ENCODE measurements at places on chromosomes 5 and 9.

DNA sequence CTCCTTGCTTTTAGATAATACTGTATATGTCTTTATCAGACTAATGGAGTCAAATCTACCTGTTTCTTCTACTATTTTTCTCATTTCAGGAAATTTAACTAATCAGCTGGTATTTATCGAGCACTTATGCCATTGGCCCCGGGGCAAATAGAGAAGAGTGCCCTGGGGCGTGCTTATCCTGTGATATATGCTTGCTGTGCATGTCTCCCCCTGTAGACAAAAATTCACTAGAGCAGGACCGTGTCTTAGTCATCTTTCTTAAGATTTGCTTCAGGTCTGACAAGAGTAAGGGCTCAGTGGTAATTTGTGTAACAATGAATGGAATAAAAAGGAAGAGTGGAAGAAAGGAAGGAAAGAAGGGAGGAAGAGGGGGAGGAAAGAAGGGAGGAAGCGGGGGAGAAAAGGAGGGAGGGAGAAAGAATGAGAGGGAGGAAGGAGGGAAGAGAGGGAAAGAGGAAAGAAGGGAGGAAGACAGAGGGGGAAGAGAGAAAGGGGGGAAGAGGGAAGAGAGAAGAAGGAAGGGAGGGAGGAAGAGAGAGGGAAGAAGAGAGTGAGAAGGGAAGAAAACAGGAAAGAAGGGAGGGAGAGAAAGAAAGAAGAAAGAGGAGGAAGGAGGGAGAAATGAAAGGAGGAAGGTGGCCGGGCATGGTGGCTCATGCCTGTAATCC lies 295.7 kb upstream of the PANK3 start:
- H3K27ac ChIP-seq = no peak overlapping the region
- peaks cover 3% of the 10 kb centered on the region for H3K27me3 ChIP-seq
- H3K4me1 ChIP-seq = peaks cover 4% of the 10 kb centered on the region

DNA sequence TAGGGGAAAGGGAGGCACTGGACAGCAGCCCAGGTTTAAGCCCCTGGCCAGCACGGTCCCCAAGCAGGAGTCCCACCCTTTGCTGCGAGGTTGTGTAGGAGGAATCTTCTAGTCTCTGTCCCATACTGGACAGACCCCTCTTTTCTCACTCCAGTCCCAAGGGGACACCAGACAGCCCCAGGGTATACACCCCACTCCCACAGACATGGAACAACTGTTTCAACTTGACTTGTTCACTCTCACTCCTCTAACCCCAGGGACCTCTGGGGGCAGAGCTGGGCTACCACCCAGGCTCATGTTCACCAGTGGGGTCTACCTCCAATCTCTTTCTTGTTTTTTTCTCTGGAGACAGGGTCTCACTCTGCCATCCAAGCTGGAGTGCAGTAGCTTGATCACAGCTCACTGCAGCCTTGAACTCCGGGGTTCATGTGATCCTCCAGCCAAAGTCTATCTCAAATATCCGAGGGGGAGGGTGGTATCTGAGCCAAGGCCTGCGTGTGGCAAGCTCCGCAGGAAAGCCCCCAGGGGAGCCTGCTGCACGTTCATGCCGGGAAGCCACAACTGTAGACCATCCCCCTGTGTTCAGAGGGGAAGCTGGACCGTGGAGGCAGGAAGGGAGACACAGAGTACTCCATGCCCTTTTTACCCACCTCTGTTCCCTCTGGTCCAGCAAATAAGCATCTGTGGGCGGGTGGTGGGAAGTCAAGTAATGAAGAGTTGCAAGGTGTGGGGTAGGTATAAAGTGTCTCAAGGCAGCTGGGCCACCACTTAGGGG lies 1.8 kb downstream of the PTGES2 start:
- peak overlapping the region; percentile 78 for H3K4me3 ChIP-seq
- peaks cover 24% of the 10 kb centered on the region for H3K4me1 ChIP-seq
- DNase-seq = no peak
- H3K27me3 ChIP-seq = no peaks in the 10 kb centered on the region
- H3K36me3 ChIP-seq = peaks cover 27% of the 10 kb centered on the region

- no peak overlapping the region for H3K27ac ChIP-seq
- H3K4me3 ChIP-seq = no peak overlapping the region
- DNase-seq = no peak
These were observed 18.5 kb downstream of the STC2 start for GRCh38 chr5:173309731-173310130.

DNA sequence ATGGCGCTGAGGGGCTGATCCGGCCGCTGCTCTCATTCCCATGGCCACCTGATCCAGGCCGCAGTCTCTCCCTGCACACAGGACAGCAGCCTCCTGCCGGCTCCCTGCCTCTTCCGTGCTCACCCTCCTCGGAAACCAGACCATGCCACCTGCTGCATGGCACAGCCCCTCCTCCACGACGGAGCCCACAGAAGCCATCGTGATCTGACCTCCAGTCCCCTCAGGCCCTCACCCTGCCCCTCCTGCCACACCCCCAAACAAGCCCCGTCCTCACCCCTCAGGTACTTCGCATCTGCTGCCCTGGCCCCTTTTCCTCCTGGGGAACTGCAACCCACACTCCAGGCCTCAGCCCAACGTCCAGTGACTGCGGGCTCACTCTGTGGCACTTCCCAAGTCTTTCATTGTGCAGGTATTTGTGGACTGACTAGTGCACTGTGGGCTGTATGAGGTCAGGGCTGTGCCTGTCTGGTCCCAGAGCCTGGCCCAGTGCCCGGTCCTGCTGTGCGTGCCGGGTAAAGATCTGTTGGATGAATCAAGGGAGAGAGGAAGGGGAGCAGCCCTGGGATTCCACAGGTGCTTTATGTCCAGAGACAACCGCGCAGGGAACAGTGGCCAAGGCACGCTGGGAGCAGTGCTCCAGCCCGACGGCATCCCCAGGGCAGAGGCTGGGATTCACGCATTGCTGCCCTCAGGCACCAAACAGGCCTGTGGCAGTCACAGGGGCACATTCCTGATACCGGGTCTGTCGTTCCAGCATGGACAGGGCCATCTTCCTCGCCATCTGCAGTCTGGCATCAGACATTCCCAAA lies 86.1 kb downstream of the ADAMTS2 start:
- H3K27ac ChIP-seq = no peak overlapping the region
- no peaks in the 10 kb centered on the region for H3K27me3 ChIP-seq
- no peak for DNase-seq
- H3K4me1 ChIP-seq = no peaks in the 10 kb centered on the region

DNA sequence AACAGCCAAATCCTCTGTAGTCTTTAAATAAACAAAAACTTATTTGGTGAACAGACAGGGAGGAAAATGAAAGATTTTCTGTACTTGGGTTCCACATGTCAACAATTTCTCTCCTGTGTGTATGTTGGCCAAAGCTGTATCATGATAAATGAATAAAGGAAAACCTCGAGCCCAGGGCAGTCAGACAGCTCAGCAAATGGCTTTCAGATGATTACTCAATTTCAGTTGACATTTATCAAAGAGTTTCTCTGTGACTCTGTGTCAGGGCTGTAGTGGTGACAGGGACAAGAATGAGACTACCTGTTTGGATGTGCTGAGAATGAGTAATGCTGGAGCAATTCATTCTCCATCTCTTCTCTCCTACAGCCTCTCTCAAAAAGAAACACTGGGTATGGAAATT lies 45.7 kb upstream of the PTGS1 start:
- DNase-seq = no peak
- H3K36me3 ChIP-seq = peaks cover 39% of the 10 kb centered on the region
- peaks cover 6% of the 10 kb centered on the region for H3K4me1 ChIP-seq
- H3K4me3 ChIP-seq = no peak overlapping the region
- peak overlapping the region; percentile 11 for H3K27ac ChIP-seq

GRCh38 chr5:169637549-169638121 lies 560 bp downstream of the DOCK2 start:
- H3K27ac ChIP-seq = peak overlapping the region; percentile 89
- peaks cover 2% of the 10 kb centered on the region for H3K27me3 ChIP-seq
- H3K36me3 ChIP-seq = peaks cover 50% of the 10 kb centered on the region
- peak; percentile 69 for DNase-seq

GRCh38 chr9:137029058-137029936 lies 1.3 kb upstream of the ABCA2 start:
- peak overlapping the region; percentile 73 for H3K4me3 ChIP-seq
- peak; percentile 61 for DNase-seq
- H3K36me3 ChIP-seq = no peaks in the 10 kb centered on the region
- H3K27ac ChIP-seq = peak overlapping the region; percentile 47
- H3K4me1 ChIP-seq = peaks cover 28% of the 10 kb centered on the region

GRCh38 chr9:89838621-89839020 lies 233.8 kb downstream of the GADD45G start:
- no peak overlapping the region for H3K27ac ChIP-seq
- peaks cover 32% of the 10 kb centered on the region for H3K27me3 ChIP-seq
- H3K4me1 ChIP-seq = peaks cover 3% of the 10 kb centered on the region
- DNase-seq = no peak
- no peaks in the 10 kb centered on the region for H3K36me3 ChIP-seq

DNA sequence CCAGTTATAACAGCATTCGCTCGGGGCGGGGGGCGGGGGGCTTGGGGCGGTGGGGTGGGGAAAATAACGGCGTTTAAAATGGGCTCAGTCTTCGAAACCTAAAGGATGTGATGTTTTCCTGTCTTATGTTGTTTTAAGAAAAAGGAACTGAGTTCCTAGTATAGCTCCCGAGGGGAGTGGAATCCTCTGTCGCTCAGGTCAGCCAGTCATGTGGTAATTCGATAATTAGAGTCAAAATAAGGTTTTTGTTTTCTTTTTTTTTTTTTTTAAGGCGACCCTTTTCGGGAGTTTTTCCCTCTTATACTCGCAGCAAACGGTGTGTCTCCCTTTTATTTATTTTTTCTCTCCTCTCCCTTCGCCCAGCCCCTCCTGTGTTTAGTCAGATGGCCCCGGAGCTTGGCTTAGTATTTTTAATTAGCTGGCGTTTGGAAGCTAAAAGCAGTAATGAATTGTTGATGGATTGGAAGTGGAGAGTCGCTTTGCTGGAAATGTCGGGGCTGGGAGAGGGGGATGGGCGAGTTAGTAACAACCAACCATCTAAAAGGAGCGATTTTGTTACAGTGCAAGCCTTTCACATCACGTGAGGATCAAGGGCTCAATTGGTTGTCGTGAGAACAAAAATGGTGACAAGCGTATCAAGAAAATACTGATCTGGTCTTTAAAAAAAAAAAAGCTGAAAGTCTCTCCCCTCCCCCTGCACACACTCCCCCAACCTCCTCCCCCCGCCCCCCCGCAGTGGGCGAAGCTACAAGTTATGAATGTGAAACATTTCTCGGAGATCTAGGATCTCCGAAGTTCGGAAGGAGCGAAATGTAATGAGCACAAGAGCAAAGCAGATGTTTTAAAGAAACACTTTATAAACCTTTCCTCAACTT lies 714 bp upstream of the ZNF608 start:
- no peak overlapping the region for H3K27ac ChIP-seq
- H3K4me1 ChIP-seq = peaks cover 2% of the 10 kb centered on the region
- no peak for DNase-seq
- H3K27me3 ChIP-seq = peaks cover 41% of the 10 kb centered on the region
- H3K4me3 ChIP-seq = no peak overlapping the region

DNA sequence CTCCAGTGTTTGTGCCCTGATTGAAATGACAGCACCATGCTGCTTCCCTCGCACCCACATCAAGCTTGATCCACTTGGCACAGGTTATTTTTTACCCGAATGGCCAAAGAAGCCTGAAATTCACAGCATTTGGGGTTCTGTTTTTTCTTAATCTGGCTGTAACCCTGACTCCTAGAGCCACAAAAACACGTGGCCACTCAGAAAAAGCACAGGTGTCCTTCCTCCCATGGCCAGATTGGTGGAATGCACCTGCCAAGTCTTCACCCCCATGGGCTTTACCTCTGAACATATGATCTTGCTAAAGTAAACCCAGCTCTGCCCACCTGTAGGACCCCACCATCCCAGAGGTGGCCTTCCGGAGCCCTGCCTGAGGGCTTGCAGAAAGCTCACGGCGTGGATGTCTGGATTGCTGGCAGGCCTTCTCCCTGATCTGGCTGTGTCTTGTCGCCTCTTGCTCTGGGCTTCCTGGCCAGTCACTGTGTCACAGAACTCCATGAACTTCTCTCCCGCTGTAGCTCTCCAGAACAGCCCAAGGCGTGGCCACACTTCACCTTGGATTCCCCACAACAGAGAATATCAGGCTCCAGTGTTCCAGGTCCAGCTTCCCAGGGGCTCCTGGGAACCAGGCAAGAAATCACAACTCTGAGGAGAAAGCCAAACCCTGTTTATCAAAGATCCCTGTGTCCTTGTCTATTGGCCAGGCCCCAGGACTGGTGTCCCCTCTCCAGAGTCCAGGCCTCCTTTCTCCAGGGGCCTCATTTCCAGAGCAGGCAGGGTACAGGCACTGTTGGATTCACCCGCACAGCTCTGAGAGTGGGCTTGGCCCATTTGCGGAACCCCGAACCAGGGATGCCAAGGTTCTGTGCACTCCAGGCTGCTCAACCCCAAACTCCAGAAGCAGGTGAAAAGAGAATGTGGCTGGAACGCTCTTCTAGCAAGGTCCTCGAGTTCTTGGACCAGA lies 272.5 kb downstream of the SYK start:
- no peak overlapping the region for H3K4me3 ChIP-seq
- peak overlapping the region; percentile 60 for H3K27ac ChIP-seq
- H3K27me3 ChIP-seq = no peaks in the 10 kb centered on the region
- H3K36me3 ChIP-seq = peaks cover 33% of the 10 kb centered on the region
- no peak for DNase-seq

GRCh38 chr5:180399401-180400215 lies 46.5 kb upstream of the GFPT2 start:
- DNase-seq = no peak
- no peaks in the 10 kb centered on the region for H3K36me3 ChIP-seq
- no peaks in the 10 kb centered on the region for H3K27me3 ChIP-seq
- H3K4me1 ChIP-seq = no peaks in the 10 kb centered on the region
- no peak overlapping the region for H3K4me3 ChIP-seq

DNA sequence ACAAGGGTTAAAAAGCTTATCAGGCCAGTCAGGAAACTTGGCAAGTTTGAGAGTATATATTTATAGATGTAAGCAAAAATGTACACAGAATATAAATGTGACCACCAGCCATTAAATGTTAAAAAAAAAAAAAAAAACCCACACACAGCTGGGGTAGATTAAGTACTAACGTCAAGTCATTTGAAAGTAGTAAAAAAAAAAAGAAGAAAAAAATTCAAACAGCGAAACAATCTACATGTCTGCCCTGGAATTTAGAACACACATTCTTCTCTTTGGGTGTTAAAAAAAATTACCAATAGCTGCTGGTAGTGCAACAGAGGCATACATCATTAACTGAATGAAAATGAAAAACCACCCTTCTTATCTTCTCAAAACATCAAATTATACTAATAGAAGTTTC lies 269.7 kb downstream of the MLLT3 start:
- H3K27me3 ChIP-seq = no peaks in the 10 kb centered on the region
- H3K36me3 ChIP-seq = peaks cover 46% of the 10 kb centered on the region
- no peak for DNase-seq
- no peak overlapping the region for H3K27ac ChIP-seq
- peaks cover 33% of the 10 kb centered on the region for H3K4me1 ChIP-seq
- no peak overlapping the region for H3K4me3 ChIP-seq

DNA sequence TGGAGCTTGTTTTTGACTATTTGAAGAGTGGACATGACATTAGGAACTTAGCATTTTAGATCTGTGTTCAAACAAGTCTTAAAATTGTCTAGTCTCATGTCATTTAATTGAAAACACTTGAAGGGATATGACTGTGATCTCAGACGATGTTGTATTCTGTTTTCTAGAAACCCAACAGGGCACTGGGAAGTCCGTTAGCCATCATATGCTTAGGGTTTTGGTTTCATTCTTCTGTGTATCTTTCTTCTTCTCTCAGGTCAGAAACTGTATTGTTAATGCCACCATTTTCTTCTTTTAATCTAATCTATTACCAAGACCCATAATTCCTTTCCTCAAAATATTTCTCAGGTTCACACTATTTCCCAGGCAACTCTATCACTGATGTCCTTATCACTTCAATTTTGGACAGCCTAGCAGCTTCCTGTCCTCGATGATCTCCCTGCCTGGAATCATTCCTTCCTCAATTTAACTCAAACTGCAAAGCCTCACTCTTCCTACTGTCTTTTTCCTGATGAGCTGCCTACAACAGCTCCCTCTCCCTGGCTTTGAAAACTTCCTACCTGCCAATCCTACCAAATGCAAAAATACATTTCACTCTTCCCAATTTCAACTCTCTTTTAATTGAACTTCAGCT lies 77.7 kb downstream of the MEF2C start:
- no peaks in the 10 kb centered on the region for H3K4me1 ChIP-seq
- H3K4me3 ChIP-seq = no peak overlapping the region
- no peaks in the 10 kb centered on the region for H3K36me3 ChIP-seq

All from activated T-helper 2 cell treated with anti-CD3 and anti-CD28 coated beads, Interferon-gamma antibody, Interleukin-2, Interleukin-4, amounts not matched to agents 10 μg/mL and 5 μg/mL and 100 μg/mL, durations not matched to agents 14 hours and 24 hours and 36 hours (primary cell).